Fibroblast of lung (primary cell): ENCODE measurements at places on chromosomes 5 and 9. TPM values are rescaled to one million over a fixed set of nuclear protein-coding genes. Genes with fewer than 3 reads are reported as not detected.

The CDX1 gene
- polyA plus RNA-seq: 0.09 and 1.8 TPM in 2 replicates

The ZNF883 gene
- 2.5 and 3.1 TPM in 2 replicates for polyA plus RNA-seq

GRCh38 chr5:8410618-8411017, 541.7 kb downstream of the MTRR start:
- DNase-seq: no peak

- no peak for DNase-seq
Measured at GRCh38 chr9:112755016-112755427, 4.5 kb downstream of the SNX30 start.

The FGFR4 gene
- polyA plus RNA-seq: 5.6 and 28.4 TPM in 2 replicates

The TMEM171 gene
- 1.9 and 5.8 TPM in 2 replicates for polyA plus RNA-seq

The DMRTA1 gene
- 0.05 and 0.06 TPM in 2 replicates for polyA plus RNA-seq
